ENCODE measurements at places on chromosomes 2 and 18.

GRCh38 chr2:216002101-216002678 lies 11.2 kb downstream of the MREG start:
- no peak for DNase-seq

- DNase-seq: no peak
Measured at GRCh38 chr2:17780546-17780945, 26.6 kb downstream of the GEN1 start.

- DNase-seq: no peak
Measured at GRCh38 chr2:134493797-134494196, 225.0 kb downstream of the TMEM163 start.

DNA sequence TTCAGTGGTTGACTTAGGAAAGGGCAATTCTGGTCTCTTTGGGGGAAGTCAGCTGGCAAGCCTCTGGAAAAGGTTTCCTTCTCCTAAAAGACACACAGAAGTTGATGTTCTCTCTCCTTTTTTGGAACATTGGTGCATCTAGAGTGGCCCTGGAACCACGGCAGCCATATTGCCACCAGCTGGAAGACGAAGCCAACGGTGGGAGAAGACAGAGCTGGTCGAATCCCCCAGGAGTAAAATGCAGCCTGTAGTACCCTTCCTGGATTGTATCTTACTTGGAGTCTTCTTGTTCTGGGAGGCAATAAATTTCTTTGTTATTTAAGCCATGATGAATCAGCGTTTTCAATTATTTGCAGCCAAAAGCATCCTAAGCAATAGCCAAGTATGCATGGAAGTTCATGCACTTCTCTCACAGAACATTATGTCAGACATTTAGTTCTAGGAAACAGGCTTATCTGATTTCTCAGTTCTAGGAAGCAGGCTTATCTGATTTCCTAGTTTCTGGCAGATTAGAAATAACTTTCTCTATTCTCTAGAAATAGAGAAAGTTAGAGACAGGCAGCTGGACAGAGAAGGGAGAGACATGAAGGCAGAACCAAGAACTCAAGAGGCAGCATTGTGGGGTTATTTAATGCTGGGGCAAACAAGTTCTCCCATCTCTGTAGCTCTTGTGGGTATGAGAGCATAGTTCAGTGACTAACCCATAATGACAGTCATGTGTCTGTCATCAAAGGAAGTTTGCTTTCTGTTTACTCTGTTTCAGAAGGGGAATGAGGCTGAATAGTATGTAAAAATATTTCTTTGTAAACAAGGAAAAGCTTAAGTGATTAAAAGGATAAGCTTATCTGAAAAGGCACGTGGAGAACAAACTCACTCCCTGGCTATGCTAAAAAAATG lies 40.5 kb upstream of the NABP1 start:
- DNase-seq: no peak

GRCh38 chr2:48870503-48870902 lies 115.0 kb upstream of the LHCGR start:
- DNase-seq: no peak

DNA sequence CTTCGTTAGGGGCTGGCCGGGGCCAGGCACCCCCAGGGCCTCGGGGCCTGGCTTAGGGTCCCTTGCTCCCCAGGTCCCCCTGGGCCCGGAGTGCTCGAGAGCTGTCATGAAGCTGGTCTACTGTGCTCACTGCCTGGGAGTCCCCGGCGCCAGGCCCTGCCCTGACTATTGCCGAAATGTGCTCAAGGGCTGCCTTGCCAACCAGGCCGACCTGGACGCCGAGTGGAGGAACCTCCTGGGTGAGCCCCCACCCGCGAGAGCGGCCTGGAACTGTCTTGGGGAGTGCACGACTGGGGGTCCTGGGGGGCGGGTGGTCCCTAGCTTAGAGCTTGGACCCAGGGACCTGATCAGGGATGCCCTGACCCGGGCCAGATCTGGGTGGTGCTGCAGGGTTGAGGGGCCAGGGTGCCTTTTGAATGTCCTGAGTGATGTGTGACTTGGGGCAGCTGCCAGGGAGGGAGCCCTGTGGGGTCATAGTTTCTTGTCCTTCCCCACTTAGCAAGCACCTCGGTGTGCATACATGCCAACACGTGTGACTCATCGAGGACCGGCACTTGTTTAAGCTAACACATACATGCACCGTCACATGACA lies 27.9 kb downstream of the GPC1 start:
- DNase-seq: no peak

GRCh38 chr2:113940891-113941290 lies 51.0 kb downstream of the ACTR3 start:
- DNase-seq: no peak

- no peak for DNase-seq
Measured at GRCh38 chr2:155266109-155266508, 567.6 kb downstream of the KCNJ3 start.

Measured in activated CD8-positive, alpha-beta memory T cell treated with anti-CD3 and anti-CD28 coated beads for 1 hour (primary cell).